Pulmonary artery endothelial cell (primary cell): ENCODE measurements at places on chromosomes 3 and 15.

- DNase-seq, result no peak
Observed at GRCh38 chr15:42544853-42545629, 3.6 kb downstream of the LRRC57 start.

GRCh38 chr3:141391991-141392316 lies 23.6 kb downstream of the ZBTB38 start:
- no peak for DNase-seq

GRCh38 chr15:96515371-96515770 lies 184.9 kb downstream of the NR2F2 start:
- DNase-seq, result no peak

- peak; percentile 10 for DNase-seq
Observed at GRCh38 chr15:52493968-52494367, 34.7 kb downstream of the MYO5A start.

DNA sequence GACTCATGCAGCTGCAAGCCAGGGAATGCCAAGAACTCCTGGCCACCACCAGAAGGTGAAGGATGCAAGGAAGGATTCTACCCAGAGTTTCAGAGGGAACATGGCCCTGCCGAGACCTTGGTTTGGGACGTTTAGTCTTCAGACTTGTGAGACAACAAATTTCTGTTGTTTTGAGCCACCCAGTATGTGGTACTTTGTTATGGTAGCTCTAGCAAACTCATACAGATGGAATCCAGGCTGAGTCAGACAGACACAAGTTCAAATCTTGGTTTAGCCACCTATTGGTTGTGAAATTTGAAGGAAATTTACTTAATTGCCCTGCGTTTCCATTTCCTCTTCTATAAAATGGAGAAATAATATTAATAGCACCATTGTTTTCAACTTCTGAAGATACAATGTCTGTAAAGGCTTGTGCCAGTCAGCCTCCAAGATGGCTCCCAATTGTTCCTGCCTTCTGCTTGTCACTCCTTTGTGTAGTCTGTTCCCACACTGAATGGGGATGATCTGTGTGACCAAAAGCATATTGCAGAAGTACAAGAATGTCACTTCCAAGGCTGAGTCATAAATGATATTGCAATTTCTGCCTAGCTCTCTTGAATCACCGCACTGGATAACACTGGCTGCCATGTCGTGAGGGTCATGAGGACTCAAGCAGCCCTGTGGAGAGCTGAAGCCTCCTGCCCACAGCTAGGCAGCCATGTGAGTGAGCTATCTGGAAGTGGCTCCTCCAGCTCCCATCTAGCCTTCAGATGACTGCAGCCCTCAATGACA lies 223.5 kb upstream of the PROK2 start:
- no peak for DNase-seq

DNA sequence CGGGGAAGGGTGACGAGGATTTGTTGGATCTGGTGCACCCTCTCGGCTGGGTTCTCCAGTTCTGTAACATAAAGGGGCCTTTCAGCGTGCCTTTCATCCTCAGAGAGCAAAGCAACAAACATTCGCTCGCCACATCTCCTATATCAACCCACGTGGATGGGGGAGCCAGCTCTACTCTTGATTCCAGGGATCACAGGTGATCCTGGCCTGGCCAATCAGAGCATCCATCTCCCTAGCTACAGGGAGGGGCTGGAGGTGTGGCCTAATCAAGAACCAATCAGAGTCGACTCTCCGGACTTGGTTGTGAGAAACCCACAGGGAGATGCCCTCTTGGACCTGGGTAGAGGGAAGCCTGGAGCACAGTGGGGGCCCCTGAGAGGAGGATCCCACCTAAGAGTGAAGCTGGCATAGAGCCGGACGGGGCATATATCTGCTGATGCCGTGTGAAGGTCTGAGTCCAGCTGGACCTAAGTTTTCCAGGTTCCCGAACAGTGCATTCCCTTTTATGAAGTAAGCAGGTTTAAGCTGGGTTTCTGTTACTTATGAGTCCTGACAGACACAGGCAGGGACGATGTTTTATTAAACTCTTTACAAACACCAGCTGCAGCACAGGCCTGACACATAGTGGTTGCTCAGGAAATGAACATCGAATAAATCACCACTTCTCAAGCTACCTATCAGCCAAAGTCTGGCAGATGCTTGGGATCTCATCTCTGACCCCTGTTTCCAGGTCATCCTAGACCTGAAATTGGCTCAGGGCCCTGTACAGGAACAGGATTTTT lies 50.7 kb upstream of the RAD18 start:
- no peak for DNase-seq

- peak; percentile 27 for DNase-seq
Observed at GRCh38 chr3:11379238-11379823, 107.1 kb downstream of the ATG7 start.

DNA sequence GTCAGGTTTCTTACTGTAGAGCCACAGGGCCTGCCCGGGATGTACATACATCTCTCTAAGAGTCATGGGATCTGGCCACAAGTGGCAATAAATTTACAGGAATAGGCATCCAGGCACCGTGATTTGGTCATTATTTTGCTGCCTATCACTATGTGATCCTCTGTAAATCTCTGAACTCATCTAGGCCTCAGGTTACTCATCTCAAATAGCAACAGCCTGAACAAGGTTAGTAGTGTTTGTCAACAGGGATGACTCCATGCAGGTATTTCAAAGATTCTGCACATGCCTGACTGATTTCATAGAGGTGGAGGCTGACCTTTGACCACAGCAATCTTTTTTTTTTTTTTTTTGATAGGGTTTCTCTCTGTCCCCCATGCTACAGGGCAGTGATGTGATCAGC lies 88.8 kb upstream of the TBL1XR1 start:
- no peak for DNase-seq

DNA sequence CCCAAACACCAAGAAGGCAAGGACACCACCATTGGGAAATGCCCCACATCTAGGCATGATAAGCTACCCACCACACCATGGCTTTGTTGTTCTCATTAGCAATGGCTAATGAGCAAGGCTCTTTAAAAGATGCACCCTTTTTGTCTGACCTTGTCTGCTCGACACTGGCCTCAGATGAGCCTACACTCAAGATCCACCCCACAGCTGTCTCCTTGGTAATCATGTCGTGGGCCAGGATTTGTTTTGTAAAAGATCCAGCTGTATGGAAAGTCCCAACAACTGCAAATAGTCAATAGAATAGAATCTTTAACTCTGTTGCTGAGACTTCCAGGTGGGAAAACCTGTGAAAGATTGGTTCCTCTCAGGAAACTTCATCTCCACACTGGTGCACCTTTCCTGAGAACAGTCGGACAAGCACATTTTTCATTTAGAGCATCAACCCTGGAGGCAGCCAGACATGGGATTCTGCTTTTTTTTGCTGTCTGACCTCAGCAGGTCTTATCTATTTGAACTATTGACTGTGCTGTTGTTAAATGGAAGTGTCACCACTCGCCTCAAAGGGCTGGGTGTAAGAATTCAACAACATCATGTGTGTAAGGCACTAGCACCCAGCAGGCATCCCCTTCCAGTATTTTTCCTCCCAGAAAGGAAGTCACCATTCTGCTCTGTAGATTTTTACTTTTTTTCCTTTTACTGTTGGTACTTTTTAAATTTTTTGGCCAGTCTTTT lies 35.5 kb downstream of the DUT start:
- DNase-seq, result no peak

DNA sequence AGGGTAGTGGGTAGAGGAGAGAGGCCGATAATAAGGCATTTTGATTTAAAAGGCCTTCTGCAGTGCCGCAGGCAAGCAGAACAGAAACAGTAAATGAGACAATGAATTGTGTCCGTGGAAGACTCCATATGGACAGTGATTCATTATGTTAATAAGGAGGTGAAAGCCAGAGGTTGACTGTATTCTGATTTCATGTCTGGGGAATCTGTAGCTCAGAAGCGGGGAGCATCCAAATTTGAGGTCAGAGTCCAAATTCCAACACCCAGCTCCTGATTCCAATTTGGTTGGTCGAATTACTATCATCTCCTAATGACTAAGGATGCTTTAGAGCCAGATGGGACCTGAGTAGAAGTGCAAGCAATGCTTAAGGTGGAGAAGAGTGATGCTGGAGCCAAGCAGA lies 1.0 kb upstream of the TBC1D21 start:
- no peak for DNase-seq

- no peak for DNase-seq
Observed at GRCh38 chr3:183626877-183627594, 8.4 kb upstream of the KLHL24 start.

DNA sequence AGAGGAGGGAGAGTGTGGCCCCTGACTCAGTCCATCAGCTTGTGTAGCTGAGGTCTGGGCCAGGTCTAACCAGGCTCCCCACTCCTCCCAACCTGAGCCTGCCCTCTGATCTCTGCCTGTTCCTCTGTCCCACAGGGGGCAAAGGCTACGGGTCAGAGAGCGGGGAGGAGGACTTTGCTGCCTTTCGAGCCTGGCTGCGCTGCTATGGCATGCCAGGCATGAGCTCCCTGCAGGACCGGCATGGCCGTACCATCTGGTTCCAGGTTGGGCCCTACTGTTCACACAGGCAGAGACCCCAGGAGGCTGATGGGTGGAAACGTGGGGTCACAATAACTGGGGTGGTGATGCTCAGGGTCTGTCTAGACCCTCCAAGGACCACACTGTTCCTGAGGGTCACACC lies 6.8 kb downstream of the NEIL1 start:
- no peak for DNase-seq

GRCh38 chr15:72733941-72734738 lies 48.1 kb downstream of the BBS4 start:
- no peak for DNase-seq

GRCh38 chr3:181713280-181713647 lies 1.5 kb downstream of the SOX2 start:
- DNase-seq, result no peak

DNA sequence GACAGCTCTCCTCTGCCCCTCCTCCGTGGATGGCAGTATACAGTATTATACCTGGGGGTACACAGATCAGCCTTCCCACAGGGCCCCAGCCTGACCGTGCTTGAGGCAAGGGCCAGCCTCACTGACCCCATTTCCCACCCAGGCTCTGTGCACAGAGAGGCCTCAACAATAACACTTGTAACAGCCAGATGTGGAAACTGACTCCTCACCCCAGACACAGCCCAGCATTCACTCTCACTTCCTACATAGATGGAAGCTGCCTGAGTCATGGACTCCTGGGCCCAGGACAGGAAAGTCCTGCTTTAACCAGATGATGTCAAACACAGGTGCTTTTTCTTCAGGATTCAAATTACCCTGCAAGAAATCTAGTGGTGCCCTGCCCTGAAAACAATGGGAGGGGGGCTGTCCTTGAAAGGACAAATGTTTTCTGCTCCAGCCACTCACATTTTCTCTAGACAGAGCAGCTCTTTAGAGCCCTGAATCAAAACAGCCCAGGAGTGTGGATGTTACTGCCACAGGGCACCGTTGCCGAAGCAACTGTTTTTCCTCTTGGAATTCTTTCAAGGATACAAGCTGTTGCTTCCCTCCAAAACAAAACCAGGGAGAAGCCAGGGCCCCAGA lies 16.4 kb downstream of the CCDC12 start:
- peak; percentile 74 for DNase-seq

DNA sequence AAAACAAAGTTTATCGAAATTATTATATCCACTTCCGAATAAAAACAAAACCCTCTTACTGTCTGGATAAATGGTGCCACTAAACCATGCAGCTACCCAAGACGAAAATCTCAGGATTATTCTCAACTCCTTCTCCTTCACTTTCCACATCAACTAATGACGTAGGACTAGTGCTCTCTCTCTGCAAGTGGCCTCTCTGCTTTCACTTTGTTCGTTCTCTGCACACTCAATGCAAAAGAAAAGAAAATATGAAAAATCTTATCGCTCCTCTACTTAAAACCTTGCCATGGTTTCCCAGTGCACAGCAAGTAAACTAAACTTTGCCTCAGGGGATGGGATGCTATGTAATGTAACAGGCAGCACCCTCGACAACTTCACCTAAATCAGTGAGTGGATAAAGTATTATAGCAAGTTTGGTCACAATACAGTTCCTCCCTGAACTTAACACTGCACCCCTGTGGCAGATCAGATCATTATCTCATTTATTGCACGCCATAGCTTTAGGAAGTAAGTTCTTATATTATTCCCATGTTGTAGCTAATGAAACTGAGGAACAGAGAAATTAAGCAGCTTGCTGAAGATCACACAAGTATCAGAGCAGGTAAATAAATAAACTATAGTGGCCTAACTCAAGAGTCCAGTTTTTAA lies 262.7 kb upstream of the GADL1 start:
- no peak for DNase-seq

- no peak for DNase-seq
Observed at GRCh38 chr3:32557640-32558352, 12.9 kb downstream of the DYNC1LI1 start.

GRCh38 chr3:13419505-13420044 lies 547 bp downstream of the NUP210 start:
- no peak for DNase-seq

DNA sequence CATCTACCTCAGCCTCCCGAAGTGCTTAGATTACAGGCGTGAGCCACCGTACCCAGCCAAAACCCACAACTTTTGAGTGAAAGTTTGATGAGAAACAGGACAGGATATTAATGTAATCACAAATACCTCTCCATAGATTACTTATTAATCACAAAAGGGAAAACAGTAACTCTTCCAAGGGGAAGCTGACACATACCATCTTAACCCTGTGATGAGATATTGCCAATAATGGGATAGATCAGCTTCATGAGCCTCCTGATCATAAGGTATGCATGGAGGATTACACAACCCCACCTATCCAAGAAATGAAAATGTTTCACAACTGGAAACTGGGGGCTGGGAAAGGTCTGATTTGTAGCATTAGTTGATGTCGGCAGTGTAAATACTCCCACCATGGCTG lies 131.5 kb downstream of the FRMD4B start:
- no peak for DNase-seq
